ENCODE measurements at places on chromosomes 11 and 22.

- DNase-seq = no peak
Observed at GRCh38 chr22:50117168-50117762, 27.5 kb downstream of the MOV10L1 start.

- no peak for DNase-seq
Observed at GRCh38 chr11:131759140-131759539, 388.7 kb downstream of the NTM start.

- DNase-seq = no peak
Observed at GRCh38 chr11:1779034-1779805, 15.5 kb upstream of the CTSD start.

DNA sequence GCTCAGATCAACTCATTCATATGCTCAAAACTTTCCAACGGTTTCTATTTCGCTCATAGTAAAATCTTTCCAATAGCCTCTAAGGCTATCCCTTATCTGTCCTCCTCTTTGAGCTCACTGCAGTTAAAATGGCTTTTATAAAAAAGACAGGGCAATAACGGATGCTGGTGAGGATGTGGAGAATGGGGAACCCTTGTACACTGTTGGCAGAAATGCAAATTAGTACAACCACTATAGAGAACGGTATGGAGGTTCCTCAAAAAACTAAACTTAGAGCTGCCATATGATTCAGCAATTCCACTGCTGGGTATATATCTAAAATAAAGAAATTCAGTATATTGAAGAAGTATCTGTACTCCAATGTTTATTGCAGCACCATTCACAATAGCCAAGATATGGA is 345.6 kb downstream of the DLG2 start:
- no peak for DNase-seq

DNA sequence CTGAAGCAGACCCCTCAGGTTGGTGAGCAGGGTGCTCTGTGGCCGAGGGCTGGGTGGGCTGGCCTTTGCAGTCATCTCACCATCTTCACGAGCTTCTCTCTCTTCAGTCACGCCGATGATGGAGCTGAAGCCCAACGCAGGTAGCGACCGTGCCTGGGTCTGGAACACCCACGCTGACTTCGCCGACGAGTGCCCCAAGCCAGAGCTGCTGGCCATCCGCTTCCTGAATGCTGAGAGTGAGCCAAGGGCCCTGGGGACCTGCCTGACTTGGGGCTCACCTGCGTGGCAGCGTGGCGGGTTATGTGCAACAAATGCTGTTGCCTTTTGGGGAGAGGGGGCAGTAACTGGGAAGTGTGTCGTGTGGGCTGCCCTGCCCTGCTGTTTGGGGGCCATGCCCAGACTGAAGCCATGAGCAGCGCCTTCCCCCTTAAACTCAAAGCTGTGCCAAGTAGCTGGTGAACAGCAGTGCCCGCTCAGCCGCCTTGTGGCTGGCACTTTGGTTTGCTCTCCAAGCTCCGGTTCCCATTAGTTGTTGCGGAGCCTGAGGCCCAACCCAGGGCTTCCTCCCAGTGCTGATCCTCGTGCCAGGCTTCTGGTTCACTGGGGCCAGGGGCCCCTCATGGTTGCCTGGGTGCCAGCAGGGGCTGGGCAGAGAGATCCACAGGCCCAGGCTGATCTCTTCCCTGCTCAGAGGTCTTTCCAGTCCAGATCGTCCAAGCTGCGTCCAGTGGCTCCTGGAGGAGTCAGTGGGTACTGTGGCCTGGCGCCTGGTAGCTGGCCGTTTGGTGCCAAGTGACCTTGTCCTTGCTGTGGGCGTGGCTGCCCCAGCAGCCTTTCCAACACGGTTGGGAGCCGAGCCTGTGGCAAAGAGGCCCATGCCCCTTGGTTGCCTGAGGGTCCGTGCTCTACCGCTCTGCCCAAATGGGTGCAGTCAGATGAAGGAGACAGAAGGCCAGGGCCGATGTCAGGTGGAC is 6.1 kb upstream of the ZDHHC8 start:
- DNase-seq = no peak

- DNase-seq = peak; percentile 6
Observed at GRCh38 chr11:2298795-2299761, 2.6 kb downstream of the C11orf21 start.

GRCh38 chr22:23053051-23053707 is 17.1 kb upstream of the GNAZ start:
- DNase-seq = no peak

DNA sequence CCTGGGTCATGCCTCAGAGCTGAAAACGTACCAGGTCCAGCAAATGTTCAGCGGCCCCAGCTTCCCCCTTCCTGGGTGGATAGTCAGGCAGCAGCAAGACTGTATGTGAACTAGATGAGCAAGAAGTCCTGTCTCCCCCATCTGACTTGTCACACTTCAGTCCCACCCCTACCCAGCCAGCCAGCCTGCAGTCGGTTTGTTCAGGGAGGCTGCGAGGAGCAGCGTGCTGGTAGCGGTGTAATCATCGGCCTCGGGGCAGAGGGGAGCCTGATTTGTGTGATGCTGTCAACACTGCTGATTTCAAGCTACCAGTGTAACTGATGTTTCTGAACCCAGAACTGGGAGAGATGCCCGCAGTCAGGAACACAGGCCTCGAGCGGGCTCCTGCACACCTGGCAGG is 9.6 kb downstream of the TMEM258 start:
- DNase-seq = no peak

- DNase-seq = peak; percentile 74
Observed at GRCh38 chr11:75896843-75897419, 81.9 kb downstream of the UVRAG start.

GRCh38 chr11:125514336-125515101 is 18.5 kb upstream of the FEZ1 start:
- peak; percentile 74 for DNase-seq

- DNase-seq = no peak
Observed at GRCh38 chr11:14306481-14306880, 52.5 kb downstream of the RRAS2 start.

- DNase-seq = no peak
Observed at GRCh38 chr11:14149683-14150082, 187.2 kb downstream of the SPON1 start.

DNA sequence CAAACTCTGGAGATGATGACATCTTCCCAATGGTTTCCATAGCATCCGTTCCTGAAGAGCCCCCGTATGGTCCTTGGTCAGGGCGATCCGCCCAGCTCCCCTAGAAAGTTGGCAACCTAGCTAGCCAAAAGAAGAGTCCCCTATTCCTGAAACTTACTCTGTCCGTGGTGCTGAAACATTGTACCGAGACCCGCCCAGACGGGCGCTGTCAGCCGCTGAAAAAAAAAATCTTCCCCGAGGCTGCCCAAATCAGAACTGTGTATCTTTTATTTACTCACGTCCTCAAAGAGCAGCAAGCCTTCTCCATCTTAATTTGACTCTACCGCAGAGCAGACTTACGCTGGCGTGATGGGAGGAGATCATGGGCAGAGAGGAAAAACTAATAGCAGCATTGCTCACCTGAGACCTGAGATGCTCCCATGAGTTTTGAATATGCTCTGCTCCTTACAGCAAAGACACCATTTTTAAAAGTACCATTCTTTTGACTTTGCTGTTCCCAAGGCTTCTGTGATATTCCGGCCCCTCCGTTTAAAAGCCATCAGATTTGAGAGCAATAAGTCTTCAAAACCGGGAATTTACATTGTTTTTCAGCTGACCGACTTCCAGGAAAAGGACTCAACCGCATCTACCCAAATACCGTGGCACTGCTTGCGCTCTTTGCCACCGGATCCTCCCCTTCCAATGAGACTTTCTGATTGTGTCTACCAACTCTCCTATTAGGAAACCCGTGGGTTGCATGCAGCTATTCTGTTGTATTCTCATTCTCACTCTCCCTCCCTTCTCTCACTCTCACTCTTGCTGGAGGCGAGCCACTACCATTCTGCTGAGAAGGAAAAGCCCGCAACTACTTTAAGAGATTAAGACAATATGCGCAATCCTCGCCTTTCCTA is at the start of gene SLC17A6:
Gene SLC17A6 (plus strand): TSS at position 786 of the 890 bp plus-strand sequence. CDS start 153 bp downstream, outside the sequence.
- peak; percentile 24 for DNase-seq

GRCh38 chr22:46045459-46046298 is 68.7 kb upstream of the WNT7B start:
- no peak for DNase-seq

DNA sequence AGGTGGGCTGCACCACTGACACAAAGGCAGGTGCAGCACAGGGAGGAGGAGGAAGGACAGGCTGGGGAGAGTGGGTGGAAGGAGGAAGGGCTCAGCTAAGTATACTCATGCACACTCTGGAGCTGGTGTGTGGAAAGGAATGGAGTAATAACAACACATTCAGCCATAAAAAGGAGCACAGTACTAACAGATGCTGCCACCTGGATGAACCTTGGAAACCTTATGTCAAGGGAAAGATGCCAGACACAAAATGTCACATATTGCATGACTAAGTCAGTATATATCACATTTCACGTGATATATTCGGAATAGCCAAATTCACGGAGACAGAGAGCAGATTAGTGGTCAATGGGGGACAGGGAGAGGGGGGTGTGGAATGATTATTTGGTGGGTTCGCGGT is 389.6 kb upstream of the SYN3 start:
- no peak for DNase-seq

DNA sequence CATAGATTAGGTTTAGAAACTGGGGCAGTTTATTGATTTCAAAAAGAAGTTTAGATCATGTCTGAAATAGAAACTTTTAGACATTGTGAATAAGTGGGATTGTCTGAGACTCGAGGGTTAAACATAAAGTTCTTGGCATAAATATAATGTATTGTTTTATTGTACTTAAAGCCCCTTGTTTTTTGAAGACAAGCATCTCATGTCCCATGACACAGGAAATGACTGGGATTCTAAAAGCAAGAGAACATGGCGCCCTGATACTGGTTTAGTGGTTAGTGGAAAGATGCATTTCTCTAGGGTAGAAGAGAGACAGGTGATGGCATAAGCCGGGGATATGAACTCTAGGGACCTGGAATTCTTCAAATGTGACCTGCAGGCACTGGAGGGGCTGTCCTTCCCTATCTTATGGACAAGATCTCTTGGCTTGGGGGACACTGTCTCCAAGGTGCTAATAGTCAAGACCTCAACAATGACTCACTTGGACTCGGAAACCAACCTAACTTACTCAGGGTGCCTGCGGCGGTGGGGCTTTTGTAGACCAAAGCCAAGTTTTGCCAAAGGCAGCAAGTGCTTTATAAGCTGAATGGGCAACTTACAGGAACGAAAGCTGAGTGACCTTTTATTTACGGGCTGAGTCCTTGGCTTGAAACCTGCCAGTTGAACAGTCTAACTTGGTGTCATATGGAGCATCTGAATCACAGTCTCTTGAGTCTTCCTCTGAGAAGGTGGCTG is 48.2 kb downstream of the UBASH3B start:
- peak; percentile 56 for DNase-seq
